NCI-H1048 (cell line): ENCODE measurements at places on chromosomes 2 and 18.

GRCh38 chr2:124339709-124340108 lies 314.6 kb downstream of the CNTNAP5 start:
- DNase-seq, result no peak

- DNase-seq, result no peak
These were observed 305.4 kb upstream of the RND3 start for GRCh38 chr2:150792780-150793300.

DNA sequence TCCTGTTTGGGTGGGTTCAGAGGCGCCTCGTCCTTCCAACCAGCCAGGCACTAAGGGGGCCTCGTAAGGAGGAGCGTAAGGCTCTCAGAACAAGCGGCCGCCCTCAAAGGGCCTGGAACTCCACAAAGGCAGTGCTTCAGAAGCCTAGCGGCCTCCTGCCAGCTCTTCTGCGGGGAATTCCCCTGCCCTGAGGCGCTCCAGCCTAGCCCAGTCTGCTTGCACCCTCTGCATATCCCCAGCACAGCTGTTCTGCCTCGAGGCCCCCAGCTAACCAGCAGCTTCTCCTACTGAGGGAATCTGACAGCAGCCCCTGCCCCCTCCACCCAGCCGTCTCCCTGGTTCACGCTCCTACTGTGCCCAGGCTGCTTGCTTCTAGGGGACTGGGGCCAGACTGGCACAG lies 265.9 kb downstream of the TFCP2L1 start:
- no peak for DNase-seq

- DNase-seq, result no peak
These were observed 1212.1 kb upstream of the ACVR2A start for GRCh38 chr2:146632707-146633106.

GRCh38 chr2:177772529-177772928 lies 300.0 kb downstream of the PDE11A start:
- DNase-seq, result no peak

GRCh38 chr2:191574232-191574631 lies 103.7 kb upstream of the NABP1 start:
- DNase-seq, result no peak

GRCh38 chr2:39395313-39395712 lies 41.8 kb downstream of the MAP4K3 start:
- no peak for DNase-seq

GRCh38 chr2:203870481-203870880 lies 2.9 kb downstream of the CTLA4 start:
- DNase-seq, result no peak

GRCh38 chr18:14961991-14962390 lies 214.0 kb downstream of the ANKRD30B start:
- DNase-seq, result no peak
